CD8-positive, alpha-beta memory T cell (primary cell): ENCODE measurements at places on chromosomes 7 and 10.

DNA sequence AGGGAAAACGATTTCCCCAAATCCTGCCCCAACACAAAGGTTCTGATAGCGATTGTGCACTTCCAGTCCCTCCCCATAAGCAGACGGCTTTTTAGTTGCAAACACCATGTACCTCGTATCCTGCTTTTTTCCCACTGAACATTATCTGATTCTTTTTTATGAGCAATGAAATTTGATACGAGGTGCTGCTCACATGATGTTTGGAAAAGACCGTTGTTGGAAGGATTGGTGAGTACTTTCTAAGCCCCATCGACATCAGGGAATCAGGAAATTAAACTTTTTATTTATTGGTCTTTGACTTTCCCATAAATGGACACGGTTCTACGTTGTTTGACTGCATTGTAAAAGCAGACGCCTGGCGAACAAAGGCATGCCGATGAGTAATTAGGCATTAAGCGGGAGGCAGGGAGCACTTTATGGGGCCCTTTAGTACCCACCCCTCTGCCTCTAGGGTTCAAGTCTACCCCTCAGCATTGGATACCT is 49.4 kb downstream of the TEX36 start:
- DNase-seq, result no peak

GRCh38 chr7:158101821-158102450 is 485.7 kb downstream of the PTPRN2 start:
- DNase-seq, result no peak

GRCh38 chr7:2010101-2010500 is 222.6 kb downstream of the MAD1L1 start:
- DNase-seq, result peak; percentile 36

DNA sequence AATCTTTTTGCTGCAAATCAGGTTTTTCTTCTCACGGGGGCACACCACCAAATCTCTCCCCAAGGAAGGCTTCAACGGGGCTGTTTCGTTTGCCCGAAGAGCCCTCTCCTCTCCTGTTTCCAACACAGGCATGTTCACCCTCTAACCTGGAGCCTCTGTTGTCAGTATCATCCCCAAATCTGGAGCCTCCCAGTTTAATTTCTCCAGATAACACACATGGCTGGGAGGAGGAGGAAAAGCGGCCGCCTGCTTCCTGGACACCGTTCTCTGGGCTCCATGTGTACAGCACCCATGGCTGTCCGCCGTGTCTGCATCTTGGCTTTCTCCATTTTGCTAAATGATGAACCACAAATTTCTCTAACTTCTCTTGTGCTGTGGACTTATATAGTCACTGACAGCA is 214.5 kb downstream of the DIP2C start:
- no peak for DNase-seq

GRCh38 chr10:22550732-22551131 is 163.6 kb downstream of the PIP4K2A start:
- DNase-seq, result peak; percentile 55

GRCh38 chr10:11687357-11687771 is 54.8 kb upstream of the ECHDC3 start:
- no peak for DNase-seq

GRCh38 chr7:44638611-44639557 is 32.5 kb downstream of the OGDH start:
- peak; percentile 46 for DNase-seq

GRCh38 chr7:94087664-94088352 is 83.7 kb upstream of the BET1 start:
- DNase-seq, result peak; percentile 55

GRCh38 chr10:74855027-74855426 is 28.6 kb downstream of the KAT6B start:
- DNase-seq, result no peak

GRCh38 chr7:36336390-36336789 is 53.3 kb upstream of the ANLN start:
- DNase-seq, result no peak

- no peak for DNase-seq
These were observed 402.6 kb downstream of the SORCS1 start for GRCh38 chr10:106761906-106762305.

DNA sequence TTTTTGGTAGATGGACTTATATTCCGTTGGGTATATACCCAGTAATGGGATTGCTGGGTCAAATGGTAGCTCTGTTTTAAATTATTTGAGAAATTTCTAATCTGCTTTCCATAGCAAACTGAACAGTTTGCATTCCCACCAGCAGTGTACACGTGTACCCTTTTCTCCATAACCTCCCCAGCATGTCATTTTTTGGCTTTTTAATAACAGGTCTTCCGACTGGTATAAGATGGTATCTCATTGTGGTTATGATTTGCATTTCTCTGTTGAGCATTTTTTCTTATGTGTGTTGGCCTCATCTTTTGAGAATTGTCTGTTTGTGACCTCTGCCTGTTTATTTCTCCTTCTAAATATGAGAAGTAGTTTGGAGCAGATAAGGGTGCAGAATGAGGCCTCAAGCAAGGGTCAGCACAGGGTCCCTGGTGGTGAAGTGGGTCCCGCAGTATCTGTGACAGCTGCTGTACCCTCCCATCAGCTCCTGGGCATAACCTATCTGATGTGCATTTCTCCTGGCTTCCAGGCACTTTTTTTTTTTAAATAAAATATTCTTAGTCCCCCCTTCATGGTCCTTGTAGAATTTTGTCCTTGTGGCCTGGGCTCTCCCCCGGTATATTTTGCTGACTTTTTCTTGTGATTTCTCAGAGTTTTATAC is 73.5 kb downstream of the PROSER2 start:
- DNase-seq, result no peak

DNA sequence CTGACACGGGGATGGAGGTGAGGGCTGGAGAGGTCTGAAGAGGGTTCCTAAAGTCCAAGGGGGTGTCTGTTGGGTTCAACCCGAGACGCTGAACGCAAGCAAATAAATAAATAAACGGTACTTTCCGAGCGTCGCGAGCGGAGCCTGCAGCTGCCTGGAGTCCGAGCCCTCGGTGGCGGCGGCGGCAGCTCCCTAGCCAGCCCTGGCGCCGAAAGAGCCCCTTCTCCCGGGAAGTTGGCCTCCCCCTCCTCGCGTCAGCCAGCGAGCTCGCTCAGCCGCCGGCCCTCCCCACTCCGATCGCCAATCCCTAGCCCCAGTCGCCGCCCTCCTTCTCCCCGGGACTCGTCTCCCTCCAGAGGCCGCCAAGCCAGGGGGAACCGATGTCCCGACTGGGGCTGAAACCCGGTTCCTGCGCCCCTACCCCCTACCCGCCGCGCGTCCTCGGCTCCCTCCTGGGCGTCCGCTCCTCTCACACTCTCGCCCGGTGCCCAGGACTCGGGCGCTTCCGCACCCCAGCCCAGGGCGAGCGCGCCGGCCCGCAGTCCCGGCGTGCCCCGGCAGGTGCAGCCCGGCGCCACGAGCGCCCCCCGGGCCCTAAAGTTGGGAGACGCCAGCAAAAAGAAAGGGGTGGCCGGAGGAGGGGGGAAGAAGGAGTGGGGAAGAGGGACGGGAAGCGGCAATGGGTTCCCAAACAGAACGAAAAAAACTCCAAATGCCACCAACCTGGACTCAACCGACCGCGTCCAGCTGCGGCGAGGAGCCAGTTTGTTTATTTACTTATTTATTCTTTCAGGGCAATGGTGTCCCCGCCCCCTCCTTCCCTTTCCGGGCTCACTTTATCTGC is at the start of gene GFRA1:
Gene GFRA1 (minus strand): TSS at position 767 of the 844 bp plus-strand sequence. CDS start 1,177 bp downstream, outside the sequence.
- DNase-seq, result no peak

- DNase-seq, result no peak
These were observed 61.2 kb upstream of the INPP5A start for GRCh38 chr10:132476146-132477065.

GRCh38 chr7:27462575-27463270 is 200.0 kb downstream of the HIBADH start:
- no peak for DNase-seq

DNA sequence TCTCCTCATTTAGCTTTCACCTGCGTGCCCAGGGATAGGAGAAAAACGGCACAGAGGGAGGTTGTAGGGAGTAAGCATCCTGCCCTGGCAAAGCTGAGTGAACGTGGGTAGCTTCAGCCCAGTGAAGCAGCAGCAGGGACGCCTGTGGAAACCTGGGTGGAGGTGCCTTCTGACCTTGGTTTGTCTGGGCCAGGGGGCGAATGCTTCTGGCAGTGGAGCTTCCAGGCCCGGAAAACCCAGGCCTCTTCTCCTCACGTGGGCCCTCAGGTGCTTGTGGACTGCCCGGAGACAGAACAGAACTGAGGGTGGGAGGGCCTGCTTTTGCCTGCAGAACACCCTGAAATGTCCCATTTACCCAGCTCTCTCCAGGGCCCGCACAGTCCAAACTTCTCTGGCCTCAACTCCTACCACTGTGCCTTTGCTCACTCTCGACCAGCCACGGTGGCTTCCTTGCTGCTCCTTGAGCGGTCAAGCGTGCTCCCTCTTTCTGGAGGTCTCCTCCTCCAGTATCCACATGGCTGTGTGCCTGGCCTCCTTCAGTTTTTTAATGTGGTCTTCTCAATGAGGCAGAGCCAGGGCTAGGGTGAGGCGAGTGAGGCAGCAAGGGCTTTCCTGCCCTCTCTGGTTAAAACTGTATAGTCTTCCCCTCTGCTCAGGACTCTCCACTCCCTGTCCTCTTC is 62.4 kb downstream of the TMEM209 start:
- DNase-seq, result no peak

DNA sequence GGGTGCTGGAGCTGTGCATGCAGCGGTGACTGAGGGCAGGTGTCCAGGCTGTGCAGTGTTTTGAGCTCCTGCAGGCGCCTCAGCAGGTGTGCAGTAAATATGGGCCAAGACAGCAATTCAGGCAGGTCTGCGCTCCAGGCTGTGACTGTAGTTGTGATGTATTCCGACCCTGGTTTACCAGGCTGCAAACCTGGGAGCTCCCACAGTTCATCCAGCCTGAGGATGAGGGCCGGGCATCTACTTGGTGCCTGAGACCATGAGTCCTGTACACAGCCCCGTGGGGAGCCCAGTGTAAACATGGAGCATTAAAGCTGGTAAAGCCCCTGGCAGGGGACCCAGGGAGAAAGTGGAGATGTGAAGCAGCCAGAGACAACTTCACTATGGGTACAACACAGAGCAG is 82.8 kb downstream of the VOPP1 start:
- no peak for DNase-seq

DNA sequence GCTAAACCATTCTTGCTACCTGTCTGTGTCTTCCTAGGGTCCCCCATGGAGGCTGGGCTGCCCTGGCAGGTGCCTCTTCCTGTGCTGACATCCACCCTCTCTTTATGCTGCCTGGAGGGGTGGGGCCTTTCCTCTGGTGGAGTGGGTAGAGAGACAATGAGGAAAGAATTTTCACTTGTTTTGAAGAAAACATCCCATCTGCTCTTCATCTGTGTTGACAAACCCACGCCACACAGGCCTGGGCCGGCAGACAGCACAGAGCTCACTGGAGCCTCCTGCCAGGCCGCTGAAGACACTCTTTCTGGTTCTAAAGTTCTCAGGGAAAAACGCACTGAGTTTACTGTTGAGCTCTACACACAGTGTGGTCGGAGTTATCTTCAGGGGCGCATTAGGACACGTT is 328.2 kb downstream of the GLRX3 start:
- DNase-seq, result no peak

- DNase-seq, result no peak
These were observed 131.2 kb downstream of the RALA start for GRCh38 chr7:39754326-39755120.

- DNase-seq, result no peak
These were observed 3.9 kb downstream of the SGMS1 start for GRCh38 chr10:50619882-50620281.

- no peak for DNase-seq
These were observed 180.5 kb upstream of the CCDC6 start for GRCh38 chr10:60086862-60087261.

GRCh38 chr7:4561795-4562194 is 120.3 kb upstream of the FOXK1 start:
- DNase-seq, result no peak

DNA sequence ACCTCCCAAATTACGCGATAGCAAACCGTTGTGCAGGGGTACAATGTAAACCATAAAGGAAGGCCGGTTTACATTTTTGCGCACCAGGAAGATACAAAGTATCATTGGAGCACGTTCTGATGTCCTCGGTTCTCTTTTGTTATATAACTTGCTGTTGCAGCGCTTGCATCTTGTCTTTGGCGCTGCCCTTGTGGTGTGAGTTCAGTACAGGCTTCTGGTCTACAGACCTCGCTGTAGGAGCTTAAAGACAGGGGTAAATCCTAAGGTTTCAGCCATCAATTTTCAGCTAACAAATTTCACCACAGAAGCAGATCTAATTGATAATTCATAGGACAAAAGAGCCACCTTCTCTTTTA is 1.5 kb upstream of the MKX start:
- DNase-seq, result no peak

DNA sequence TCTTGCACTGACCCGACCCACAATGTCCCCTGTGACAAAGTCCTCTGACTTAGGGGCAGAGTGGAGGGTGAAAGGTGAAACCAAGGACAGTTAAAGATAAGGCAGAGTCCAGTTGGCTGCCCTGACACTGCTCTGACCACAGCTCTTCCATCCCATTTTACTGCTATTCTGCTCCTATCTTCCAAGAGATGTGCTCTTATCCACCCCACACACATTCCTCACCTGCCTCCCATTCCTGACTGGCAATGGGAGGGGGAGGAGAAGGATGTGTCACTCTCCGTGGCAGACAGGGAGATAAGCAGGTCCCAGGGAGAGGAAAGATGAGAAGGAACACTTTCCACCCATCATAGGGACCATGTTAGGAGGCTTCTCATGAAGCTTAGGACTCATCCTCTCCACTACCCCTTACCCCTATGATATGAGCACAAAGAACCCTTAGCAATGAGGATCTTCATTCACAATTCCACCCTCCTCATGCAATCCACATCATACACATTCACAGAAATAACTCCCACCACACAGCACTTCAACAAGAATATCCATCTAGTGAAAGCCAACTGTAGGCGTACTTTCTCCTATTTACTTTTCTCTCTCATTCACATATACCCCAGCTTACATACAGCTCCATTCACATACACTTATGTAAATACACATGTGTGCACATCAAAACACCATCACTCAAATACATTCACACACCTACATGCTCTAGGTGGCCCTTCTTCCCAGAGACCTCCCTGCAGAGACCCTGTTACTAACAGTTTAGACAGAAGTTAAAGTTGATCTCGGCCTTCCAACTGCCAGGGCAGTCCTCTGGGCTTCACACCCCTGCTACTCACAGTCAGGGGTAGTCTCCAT is 6.6 kb downstream of the SYNPO2L start:
- DNase-seq, result no peak

GRCh38 chr7:135597181-135597925 is 39.6 kb downstream of the NUP205 start:
- no peak for DNase-seq

GRCh38 chr10:71736570-71736952 is 17.0 kb upstream of the C10orf105 start:
- DNase-seq, result no peak

GRCh38 chr7:112892263-112892662 is 102.1 kb upstream of the TMEM168 start:
- no peak for DNase-seq

GRCh38 chr10:1687190-1687589 is 50.1 kb downstream of the ADARB2 start:
- no peak for DNase-seq

GRCh38 chr10:14889318-14889717 is 10.7 kb downstream of the SUV39H2 start:
- DNase-seq, result no peak

GRCh38 chr10:84665883-84666463 is 337.6 kb downstream of the CCSER2 start:
- DNase-seq, result no peak

GRCh38 chr10:114928818-114929217 is 9.2 kb upstream of the TRUB1 start:
- DNase-seq, result no peak
